Fibroblast of mammary gland (primary cell): ENCODE measurements at places on chromosomes 7 and 10.

DNA sequence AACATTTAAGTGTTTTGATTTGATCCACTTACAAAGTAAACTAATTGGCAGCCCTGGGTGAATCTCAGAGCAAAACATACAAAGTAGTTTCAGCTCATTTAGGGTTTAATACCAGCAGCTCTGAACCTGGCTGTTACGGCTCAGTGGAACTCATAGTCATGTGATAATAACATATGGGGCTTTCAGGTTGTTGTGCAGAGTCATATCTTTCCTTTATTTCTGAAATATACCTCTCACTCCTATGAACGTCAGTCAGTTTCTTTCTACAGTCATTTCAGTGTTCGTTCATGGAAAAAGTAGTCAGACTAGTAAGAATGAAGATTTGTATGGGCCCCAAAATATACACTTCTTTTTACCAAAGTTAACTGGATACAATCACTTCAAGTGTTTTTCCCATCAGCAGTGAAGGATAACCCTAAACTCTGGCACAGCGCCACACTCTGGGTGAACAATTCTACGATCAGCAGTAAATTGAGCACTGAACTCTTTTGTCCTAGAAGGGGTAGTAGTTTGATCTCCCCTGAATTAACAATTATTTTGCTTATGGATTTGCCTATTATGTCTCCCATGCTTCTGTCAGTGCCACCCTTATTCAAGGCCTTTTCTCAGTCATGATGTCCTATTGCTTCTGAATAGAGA, 218.6 kb downstream of the THSD7A start:
- DNase-seq: no peak

GRCh38 chr10:112875476-112876267, 74.4 kb upstream of the TCF7L2 start:
- peak; percentile 82 for DNase-seq

DNA sequence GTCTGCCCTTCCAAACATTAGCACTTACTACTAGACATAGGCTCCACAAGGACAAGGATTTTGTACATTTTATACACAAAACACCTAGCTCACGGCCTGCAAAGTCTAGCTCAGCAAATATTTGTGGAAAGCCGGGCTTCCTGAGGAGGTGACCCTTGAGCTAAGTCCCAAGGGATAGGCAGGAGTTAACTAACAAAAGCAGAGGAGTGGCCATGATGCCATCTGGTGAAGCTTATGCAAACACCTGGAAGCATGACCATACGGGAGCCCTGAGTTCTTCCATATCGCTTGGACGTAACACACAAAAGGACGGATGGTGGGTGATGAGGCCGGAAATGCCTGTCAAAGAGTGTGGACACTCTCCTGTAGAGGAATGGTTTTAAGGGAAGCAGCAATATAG, 25.9 kb upstream of the YAE1 start:
- no peak for DNase-seq

- DNase-seq: no peak
These were observed 5.7 kb downstream of the CUX1 start for GRCh38 chr7:101823096-101823495.

GRCh38 chr10:27716521-27716920, 29.1 kb downstream of the MKX start:
- peak; percentile 22 for DNase-seq
